Activated T-helper 17 cell treated with anti-CD3 and anti-CD28 coated beads, Interleukin-2, amount 50 U/mL, for 72 hours (primary cell): ENCODE measurements at places on chromosomes 12 and 14.

- H3K36me3 ChIP-seq, result no peaks in the 10 kb centered on the region
- peak; percentile 83 for ATAC-seq
- peaks cover 9% of the 10 kb centered on the region for H3K4me1 ChIP-seq
- peak overlapping the region; percentile 61 for H3K27ac ChIP-seq
Measured at GRCh38 chr14:65302571-65303189, 109.8 kb upstream of the FUT8 start.

DNA sequence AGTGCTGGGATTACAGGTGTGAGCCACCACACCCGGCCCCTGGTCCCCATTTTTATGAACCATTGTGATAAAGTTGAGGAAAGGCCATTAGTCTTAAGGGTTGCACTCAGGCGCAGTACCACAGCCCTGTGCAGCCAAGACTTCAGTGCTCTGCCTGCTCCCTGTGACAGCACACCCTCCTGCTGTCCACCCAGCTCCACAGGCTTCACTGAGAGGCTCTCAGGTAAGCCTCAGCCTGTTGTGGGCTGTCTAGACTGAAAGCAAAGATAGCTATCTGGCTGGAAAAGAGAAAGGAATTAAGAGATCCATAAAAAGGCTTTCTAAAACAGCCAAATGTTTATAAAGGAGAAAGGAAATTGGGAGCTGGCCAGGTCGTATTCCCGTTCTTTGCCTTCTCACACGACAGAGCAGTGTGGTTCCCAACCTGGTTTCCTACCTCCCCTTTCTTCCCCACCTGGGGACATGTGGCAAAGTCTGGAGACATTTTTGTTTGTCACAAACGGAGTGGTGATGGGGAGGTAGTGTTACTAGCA, 19.1 kb upstream of the DNM1L start:
- no peak overlapping the region for H3K27ac ChIP-seq
- no peak overlapping the region for H3K4me3 ChIP-seq
- no peaks in the 10 kb centered on the region for H3K4me1 ChIP-seq
- no peak for ATAC-seq
- no peaks in the 10 kb centered on the region for H3K27me3 ChIP-seq
- no peaks in the 10 kb centered on the region for H3K36me3 ChIP-seq

DNA sequence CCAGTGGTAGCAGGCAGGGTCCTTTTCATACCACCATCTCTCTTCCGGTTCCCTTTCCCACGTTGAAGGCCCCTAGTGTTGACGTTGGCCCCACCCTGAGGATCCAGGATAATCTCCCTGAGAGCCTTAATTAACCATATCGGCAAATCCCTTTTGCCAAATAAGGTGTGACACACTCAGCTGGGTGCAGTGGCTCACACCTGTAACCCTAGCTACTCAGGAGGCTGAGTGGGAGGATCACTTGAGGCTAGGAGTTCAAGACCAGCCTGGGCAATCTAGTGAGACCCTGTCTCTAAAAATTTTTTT, 2.8 kb upstream of the TMEM119 start:
- no peak for ATAC-seq
- no peaks in the 10 kb centered on the region for H3K4me1 ChIP-seq
- no peak overlapping the region for H3K4me3 ChIP-seq
- H3K36me3 ChIP-seq, result no peaks in the 10 kb centered on the region
- H3K27ac ChIP-seq, result no peak overlapping the region
- no peaks in the 10 kb centered on the region for H3K27me3 ChIP-seq

DNA sequence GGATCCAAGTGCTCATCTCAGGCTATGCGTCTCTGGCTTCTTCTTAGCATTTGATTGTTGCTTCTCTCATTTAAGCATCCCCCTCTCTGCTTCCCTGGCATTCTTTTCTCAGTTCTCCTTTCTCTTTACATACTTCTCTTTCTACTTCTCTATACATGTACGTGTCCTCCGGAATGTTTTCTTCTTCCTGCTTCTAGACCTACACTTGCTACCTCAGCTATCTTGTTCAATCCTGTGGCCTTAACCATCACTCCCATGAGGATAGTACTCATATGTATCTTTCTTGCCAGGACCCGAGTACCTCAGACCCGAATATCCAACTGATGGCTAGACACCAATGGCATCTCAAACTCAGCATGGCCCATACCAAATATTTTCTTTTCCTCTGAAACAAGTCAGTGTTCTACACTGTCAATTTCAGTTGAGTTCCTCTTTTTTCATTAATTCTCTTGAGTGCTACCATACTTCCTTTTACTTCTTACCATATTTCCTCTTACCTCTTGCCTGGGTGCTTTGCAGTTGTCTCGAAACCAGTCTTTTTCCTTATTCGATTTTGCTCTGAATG, 115.1 kb upstream of the SLC38A2 start:
- no peaks in the 10 kb centered on the region for H3K36me3 ChIP-seq
- no peaks in the 10 kb centered on the region for H3K4me1 ChIP-seq
- H3K27ac ChIP-seq, result no peak overlapping the region
- ATAC-seq, result no peak
- no peak overlapping the region for H3K4me3 ChIP-seq

GRCh38 chr12:122471324-122472226, 29.2 kb downstream of the ZCCHC8 start:
- H3K4me1 ChIP-seq, result peaks cover 19% of the 10 kb centered on the region
- peak; percentile 33 for ATAC-seq
- H3K27me3 ChIP-seq, result no peaks in the 10 kb centered on the region
- peak overlapping the region; percentile 16 for H3K27ac ChIP-seq

- no peak overlapping the region for H3K27ac ChIP-seq
- no peaks in the 10 kb centered on the region for H3K36me3 ChIP-seq
- no peak overlapping the region for H3K4me3 ChIP-seq
- no peak for ATAC-seq
- no peaks in the 10 kb centered on the region for H3K4me1 ChIP-seq
Measured at GRCh38 chr12:5882511-5883190, 62.4 kb downstream of the ANO2 start.

GRCh38 chr12:45260104-45260815, 44.4 kb downstream of the ANO6 start:
- H3K27ac ChIP-seq, result no peak overlapping the region
- H3K36me3 ChIP-seq, result no peaks in the 10 kb centered on the region
- no peak overlapping the region for H3K4me3 ChIP-seq
- no peak for ATAC-seq
- no peaks in the 10 kb centered on the region for H3K27me3 ChIP-seq
- peaks cover 42% of the 10 kb centered on the region for H3K4me1 ChIP-seq

DNA sequence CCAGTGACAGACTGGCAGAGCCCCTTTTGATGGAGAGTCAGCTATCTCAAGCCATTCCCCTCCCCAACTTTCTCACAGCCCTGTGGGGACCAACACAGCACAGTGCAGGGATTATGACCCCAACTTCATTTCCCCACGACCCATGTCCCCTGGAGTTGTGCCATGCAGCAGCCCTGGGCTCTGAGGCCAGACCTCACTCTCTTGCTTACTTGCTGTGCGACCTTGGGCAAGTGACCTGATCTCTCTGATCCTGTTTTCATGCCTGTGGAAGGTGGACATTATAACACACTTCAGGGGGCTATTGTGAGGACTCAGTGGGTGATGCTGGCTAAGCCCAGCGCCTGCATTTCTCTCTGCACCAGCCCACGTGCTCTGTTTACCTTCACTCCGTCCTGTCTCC, 14.1 kb downstream of the OTUB2 start:
- no peaks in the 10 kb centered on the region for H3K27me3 ChIP-seq
- peaks cover 5% of the 10 kb centered on the region for H3K4me1 ChIP-seq
- no peak overlapping the region for H3K27ac ChIP-seq
- H3K4me3 ChIP-seq, result no peak overlapping the region
- peaks cover 12% of the 10 kb centered on the region for H3K36me3 ChIP-seq

GRCh38 chr12:104310751-104311633, 7.5 kb downstream of the EID3 start:
- peaks cover 4% of the 10 kb centered on the region for H3K4me1 ChIP-seq
- H3K36me3 ChIP-seq, result peaks cover 96% of the 10 kb centered on the region
- H3K27me3 ChIP-seq, result no peaks in the 10 kb centered on the region
- no peak overlapping the region for H3K4me3 ChIP-seq
- no peak for ATAC-seq
- no peak overlapping the region for H3K27ac ChIP-seq

DNA sequence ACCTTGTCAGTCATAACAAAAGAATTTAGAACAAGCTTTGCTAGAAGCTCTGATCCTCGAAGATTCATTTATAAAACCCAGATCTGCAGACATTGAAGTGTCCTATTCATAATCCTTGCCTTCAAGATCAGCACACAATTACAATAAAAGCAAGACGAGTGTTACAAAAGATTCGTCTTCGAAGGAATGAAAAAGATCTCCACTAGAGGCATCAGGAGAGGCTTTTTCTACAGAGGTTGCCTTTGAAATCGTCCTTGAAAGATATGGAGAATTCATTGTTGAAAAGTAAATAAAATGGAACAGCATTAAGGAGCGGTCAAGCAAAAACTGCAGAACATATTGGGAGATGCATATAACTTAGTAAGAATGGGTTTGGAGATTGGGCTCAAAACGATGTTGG, 146.4 kb downstream of the BMP4 start:
- no peak for ATAC-seq
- no peak overlapping the region for H3K4me3 ChIP-seq
- H3K4me1 ChIP-seq, result no peaks in the 10 kb centered on the region
- no peaks in the 10 kb centered on the region for H3K36me3 ChIP-seq

- peak overlapping the region; percentile 64 for H3K4me3 ChIP-seq
- peak; percentile 9 for ATAC-seq
- H3K27me3 ChIP-seq, result peaks cover 33% of the 10 kb centered on the region
- H3K36me3 ChIP-seq, result peaks cover 6% of the 10 kb centered on the region
- peaks cover 42% of the 10 kb centered on the region for H3K4me1 ChIP-seq
Measured at GRCh38 chr12:9361879-9362326, 153.7 kb upstream of the PZP start.
